ENCODE measurements at places on chromosomes 3 and 15. TPM values are rescaled to one million over a fixed set of nuclear protein-coding genes. Genes with fewer than 3 reads are reported as not detected.

Gene GRK7
- not detected for total RNA-seq

GRCh38 chr3:160114355-160114995 lies 110.7 kb upstream of the C3orf80 start:
- no peak for DNase-seq

Gene LNP1
- total RNA-seq, result 1.9 TPM

DNA sequence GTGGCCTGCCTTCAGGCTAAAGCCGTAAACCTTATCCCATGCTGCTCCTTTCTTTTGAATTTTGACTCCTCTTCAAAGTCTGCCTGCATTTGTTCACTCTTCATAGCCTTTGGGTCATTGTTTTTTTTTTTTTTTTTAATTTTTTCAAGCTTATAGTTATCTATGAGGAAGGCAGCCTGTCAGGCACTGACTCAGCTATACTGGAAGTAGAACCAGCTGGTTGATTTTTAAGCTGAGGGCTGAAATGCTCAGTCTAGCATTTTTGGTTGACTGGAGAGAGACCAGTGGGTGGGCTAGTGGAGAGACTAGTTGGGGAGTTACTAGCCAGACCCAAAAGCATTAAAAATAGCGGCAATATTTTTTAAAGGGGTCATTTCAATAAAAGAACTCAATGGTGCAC lies 44.1 kb downstream of the C3orf20 start:
- DNase-seq, result no peak

Gene GOLGA8S
- total RNA-seq, result not detected

GRCh38 chr3:47950453-47951169 lies 65.6 kb downstream of the MAP4 start:
- DNase-seq, result no peak

Gene P4HTM
- total RNA-seq, result 67.7 TPM
